Left hindlimb (tissue), 1 donor: ENCODE measurements at places on chromosomes 5 and 9.

DNA sequence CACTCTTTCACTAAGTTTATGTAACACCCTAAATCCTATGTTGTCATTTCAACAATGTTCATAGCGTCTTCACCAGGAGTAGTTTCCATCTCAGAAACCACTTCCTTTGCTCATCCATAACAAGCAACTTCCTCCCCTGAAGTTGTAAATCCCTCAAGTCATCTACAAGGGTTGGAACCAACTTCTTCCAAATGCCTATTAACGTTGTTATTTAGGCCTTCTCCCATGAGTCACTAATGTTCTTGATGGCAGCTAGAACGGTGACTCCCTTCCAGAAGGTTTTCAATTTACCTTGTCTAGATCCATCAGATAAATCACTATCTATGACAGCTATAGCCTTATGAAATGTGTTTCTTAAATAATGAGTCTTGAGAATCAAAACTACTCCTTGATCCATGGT is 73.3 kb upstream of the TARS1 start:
- DNase-seq = no peak

GRCh38 chr5:152465140-152465539 is 60.1 kb upstream of the NMUR2 start:
- no peak for DNase-seq

DNA sequence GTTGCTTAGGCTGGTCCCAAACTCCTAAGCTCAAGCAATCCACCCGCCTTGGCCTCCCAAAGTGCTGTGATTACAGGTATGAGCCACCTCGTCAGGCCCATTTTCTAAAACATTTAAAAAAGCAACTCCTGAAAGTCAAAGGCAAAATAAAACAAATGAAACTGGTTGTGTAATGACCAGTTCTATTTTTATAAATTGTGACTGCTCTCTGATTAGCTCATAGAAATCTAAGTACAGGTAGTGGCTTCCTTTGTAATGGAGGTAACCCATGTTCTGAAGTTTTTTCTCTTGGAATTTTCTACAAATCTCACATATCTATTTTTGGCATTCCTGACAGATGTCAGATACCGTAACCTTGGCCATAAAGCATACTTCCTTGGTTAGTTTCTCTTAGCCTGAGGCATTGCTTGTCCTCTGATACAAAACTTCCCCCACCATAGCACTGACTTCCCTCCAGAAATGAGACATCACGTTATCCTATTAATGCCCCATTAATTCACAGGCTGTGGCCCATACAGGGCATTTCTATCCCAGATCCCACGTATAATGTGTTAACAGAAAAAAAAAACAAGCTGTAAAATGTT is 14.1 kb upstream of the AK3 start:
- no peak for DNase-seq

DNA sequence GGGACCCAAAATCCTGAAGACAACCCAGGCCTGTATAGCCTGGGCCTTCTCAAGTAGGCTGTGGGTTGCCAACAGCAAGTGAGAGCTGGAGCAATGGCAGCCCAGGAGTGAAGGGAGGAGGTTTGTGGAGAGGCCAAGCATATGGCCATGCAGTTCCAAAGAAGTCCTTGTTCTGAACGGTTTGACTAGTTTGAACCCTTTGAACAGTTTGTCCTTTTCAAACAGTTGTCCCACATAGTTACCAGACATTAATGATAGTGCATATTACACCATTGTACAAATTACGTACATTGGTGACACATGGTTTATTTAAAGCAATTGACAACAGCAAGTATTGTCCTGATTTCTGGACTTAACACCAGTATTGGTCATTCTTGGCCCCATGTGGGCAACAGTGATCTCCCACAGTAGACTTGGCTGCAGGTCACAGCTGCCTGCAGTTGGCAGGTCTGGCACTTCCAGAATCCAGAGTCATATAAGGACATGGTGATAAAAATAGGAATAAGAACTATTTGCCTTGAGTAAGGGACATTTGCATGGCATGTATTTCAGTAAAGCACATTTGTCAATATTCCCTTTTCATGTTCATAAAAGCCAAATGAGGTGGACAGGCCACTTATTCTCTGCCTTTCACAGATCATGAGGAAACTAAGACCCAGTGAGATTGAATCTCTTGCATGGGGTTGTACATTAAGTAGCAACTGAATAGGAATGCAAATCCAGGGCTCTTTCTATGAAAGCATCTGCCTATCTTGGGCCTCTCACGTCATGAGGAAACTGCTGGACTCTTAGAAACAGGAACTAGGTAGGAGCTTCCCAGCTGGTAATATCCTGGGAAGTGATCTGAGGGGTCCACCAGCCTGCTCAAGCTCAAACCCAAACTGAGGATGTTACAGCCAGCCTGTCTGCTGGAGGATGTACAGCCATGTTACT is 30.3 kb downstream of the SLC25A48 start:
- DNase-seq = no peak

DNA sequence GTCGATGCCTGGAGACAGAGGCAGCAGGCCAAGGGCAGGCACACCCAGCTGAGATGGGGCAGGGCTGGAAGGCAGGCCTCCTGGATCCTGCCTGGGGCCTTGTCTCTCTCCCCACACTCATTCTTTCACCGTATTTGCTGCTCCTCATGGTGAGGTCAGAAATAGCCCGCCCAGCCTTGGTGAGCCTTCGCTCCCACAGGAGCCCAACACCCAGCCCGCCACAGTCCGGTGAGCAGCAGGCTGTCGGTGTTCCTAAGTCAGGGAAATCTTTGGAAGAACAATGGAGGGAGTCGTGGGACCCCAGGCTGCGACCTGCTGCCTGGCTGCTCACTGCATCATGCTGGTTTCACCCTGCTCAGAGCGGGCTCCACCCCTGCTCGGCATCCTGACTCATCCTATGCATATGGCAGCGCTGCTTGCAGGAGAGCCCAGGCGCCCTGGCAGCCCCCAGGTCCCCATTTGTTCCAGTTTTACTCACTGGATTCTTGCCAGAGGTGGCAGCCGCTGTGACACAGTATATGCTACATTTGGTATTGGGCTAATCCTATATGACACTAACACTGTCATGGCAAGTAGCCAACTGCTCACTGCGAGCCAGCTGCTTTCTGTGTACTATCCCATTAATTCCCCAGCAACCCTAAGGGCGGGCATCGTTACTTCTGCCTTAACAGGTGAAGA is 53.2 kb upstream of the NCS1 start:
- DNase-seq = peak; percentile 81

DNA sequence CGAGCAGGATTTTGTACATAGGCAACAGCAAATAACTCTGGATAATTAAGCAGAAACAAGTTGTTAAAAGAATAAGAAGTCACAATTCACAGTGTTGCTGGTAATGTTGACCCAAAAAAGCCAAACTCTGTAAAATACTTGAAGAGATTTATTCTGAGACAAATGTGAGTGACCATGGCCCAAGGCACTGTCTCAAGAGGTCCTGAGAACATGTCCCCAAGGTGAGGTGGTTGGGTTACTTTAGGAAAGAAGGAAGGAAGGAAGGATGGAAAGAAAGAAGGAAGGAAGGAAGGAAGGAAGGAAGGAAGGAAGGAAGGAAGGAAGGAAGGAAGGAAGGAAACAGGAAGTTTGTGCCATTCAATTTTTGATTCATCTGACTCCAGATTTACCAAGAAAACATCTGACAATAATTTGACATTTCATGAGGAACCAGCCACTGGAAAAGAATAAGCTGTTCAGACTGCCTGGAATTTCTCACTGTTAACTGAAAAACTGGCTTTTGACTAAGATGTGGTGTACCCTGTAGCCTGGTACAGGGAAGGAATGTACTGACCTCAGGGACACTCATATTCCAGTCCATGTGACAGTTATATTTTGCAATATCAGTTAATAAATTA is 295.9 kb upstream of the TNC start:
- DNase-seq = no peak

DNA sequence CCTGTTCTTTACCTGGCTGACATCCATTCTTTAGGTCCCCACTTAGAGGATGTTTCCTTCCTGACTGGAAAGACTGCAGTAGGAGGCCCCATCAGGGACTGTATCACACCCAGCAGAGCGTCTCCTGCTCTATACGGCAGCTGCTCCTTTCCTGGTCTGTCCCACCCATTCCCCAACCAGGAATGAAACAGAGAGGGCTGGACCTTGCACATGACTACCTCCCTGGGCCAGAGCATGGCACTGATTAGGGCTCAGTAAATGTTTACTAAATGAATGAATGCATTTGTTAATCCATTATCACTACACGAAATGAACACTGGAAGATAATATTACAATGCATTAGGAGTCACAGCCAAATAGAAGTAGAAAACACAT is 76.4 kb downstream of the ABCA1 start:
- no peak for DNase-seq

DNA sequence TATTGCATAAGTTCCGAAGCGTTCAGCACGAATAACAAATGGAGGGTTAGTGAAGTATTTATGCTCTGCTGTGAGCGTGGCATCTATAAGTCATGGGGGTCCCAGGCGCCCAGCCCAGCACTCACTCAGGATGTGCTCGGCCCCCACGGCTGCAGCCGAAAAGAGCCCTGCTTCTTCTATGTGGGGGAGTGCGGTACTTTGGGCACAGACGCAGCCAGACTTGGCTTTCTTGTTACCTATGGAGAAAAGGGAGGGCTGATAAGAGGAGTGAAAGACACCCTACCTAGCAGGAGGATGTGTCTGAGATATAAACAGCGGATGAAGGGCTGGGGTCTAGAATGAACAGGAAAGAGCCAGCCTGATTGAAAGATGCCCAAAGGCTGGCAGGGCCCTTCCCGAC is 51.4 kb downstream of the MRPL36 start:
- no peak for DNase-seq

- no peak for DNase-seq
Observed at GRCh38 chr5:129593525-129593924, 133.4 kb downstream of the ADAMTS19 start.

- DNase-seq = no peak
Observed at GRCh38 chr5:78483809-78484521, 123.5 kb downstream of the SCAMP1 start.

DNA sequence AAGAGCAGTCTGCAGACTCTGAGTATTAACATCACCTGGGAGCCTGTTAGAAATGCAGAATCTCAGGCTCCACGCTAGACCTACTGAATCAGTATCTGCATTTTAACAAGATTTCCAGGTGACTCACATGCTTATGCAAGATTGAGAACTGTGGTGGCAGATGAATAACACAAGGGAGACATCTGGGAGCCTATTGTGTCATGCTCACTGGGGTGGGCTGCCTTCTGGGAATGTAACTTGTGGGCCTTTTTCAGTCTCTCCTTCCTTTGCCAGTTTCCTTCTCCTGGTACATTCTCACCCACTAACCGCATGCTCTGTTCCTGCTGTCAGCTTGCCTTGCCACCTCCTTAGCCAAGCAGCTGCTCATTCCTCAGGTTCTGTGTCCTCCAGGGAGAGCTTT is 176.6 kb upstream of the C9orf72 start:
- DNase-seq = no peak
